ENCODE measurements at places on chromosomes 3 and 15.
A peak's percentile ranks its signal among the peaks of the same experiment; 100 is the strongest.

- peak; percentile 26 for DNase-seq
Measured at GRCh38 chr15:55254916-55255679, 34.5 kb downstream of the RAB27A start.

- no peak for DNase-seq
Measured at GRCh38 chr15:28921336-28921735, 35.6 kb downstream of the APBA2 start.

- DNase-seq, result no peak
Measured at GRCh38 chr15:84598993-84599392, 1.8 kb upstream of the ZSCAN2 start.

- no peak for DNase-seq
Measured at GRCh38 chr3:19901337-19901736, 32.7 kb downstream of the EFHB start.

DNA sequence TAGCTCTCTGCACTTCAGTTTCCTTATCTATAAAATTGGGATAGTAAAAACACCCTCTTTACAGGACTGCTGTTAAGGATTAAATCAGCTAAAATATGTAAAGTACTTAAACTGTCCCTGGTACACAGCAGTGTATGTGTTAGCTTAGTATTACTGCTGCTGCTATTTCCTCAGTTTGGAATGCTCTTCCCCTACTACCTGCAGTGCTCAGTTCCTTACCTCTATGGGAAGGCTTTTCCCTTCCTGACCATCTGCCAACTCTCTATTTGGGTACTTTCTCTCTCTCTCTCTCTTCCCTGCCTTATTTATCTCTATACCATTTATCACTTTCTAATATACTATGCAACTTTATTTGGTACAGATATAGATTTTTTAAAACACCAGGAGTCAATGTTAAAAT lies 26.5 kb downstream of the KPNA4 start:
- no peak for DNase-seq

DNA sequence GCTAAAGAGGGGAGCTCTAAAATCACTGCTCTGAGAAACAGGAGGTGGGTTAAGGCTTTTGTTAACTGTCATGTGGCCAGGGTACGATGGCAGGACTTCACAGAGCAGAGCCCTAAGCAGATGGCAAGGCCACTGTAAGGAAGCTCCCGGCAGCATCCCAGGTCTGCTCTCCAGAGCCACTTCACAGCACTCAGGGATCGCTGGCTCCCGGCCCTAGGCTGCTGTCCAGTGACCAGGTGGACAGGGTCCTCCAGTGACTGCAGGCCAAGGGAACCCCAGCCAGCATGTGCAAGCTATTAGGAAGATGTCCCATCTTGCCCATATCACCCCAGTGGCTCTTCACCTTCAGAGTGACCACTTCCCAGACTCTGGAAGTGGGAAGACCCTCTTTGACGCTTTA lies 10.4 kb downstream of the TMEM41A start:
- DNase-seq, result no peak

GRCh38 chr3:73073091-73073707 lies 11.7 kb downstream of the EBLN2 start:
- DNase-seq, result no peak

DNA sequence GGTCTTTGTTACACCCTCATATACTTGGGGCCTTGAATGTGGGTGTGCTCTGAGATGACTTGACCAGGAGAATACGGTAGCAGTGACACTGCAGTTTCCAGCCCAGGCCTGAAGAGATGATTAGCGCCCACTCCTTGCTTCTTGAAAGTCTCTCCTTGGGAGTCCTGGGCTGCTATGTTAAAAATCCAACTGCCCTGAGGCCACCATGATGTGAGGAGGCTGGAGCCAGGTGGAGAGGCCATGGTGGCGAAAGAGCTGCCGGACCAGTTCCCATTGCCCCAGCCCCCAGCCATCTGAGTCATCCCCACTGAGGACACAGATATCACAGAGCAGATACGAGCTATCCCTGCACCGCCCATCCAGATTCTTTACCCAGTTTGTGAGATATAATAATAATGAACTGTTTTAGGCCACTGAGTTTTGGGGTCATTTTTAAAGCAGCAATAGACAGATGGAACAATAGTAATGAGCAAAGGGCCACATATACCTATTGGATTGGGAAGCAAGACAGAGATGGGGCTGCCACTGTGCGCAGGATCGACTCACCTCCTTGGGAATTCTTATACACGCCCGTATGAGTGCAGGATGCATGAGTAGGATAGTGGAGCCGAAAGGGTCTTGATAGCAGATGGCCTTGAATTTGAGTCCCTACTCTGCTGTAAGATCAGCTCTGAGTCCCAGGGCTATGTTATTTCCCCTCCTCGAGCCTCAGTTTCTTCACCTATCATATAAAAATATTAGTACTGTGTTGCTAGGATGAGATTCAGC lies 12.1 kb upstream of the GATA2 start:
- no peak for DNase-seq

DNA sequence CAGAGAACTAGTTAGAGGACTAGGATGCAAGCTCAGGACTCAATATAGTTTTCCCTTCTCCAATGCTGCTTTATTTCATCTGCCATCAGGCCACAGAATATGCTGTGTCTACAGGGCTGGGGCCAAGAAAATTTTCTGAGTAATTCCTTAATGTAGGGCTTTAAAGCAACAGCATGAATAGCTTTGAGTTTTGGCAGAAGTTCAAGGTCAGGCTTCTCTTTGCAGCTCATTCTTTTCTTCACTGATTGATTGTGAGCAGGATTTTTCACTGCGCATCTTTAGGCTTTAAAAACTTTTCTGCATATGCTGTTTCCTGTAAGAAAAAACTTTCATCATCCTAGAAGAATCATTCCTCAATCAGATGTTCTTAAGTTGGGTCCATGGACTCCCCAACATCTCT lies 4.6 kb downstream of the TMEM108 start:
- DNase-seq, result no peak

- DNase-seq, result no peak
Measured at GRCh38 chr3:138675393-138675792, 66.8 kb downstream of the FAIM start.

- DNase-seq, result no peak
Measured at GRCh38 chr3:29283231-29284119, 2.6 kb downstream of the RBMS3 start.

DNA sequence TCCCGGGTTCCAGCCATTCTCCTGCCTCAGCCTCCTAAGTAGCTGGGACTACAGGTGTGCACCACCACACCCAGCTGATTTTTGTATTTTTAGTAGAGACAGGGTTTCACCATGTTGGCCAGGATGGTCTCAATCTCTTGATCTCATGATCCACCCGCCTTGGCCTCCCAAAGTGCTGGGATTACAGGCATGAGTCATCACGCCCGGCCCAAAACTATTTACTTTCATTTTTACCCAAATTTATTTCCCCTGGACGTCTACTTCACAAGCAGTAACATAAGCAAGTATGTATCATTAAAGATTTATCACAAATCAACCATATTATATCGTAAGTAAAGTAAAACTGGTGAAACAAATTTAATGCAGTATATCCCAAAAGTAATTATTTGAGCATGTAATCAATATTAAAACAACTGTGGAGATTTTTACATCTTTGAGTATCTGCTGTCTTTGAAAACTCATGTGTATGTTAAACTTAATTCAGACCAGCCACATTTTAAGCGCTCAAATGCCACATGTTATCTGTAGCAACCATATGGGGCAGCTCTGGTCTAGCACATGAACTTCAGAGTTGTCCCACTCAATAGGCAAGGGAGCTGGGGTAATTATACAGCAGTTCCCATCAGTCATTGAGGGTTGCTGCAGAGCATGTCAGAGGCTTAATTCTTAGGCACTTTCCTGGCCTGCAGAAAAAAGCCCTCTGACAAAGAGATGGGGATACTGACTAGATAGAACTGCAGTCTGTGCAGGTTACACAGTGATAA lies 185.7 kb upstream of the CTDSPL start:
- no peak for DNase-seq

DNA sequence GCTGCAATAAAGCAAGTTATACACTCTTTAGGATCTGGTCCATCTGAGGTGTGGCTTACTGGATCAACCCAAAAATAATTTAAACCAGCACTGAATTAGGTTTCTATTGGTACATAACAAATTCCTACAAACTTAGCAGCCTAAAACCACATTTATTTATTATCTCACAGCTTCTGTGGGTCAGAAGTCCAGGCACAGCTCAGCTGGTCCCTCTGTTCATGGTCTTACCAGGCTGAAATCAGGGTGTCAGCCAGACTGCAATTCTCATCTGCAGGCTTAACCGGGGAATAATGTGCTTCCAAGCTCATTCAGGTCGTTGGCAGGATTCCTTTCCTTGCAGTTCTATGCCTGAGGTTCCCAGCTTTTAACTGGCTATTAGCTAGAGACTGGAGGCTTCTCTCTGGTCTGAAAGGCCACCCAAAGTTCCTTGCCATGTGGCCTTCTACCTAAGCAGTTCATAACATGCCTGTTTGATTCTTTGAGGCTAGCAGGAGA lies 477.4 kb upstream of the WNT5A start:
- DNase-seq, result no peak

GRCh38 chr3:54197509-54197908 lies 75.2 kb downstream of the CACNA2D3 start:
- no peak for DNase-seq

GRCh38 chr3:174884776-174885568 lies 25.8 kb downstream of the NAALADL2 start:
- DNase-seq, result no peak

GRCh38 chr3:72397586-72397985 lies 450.7 kb downstream of the SHQ1 start:
- no peak for DNase-seq

DNA sequence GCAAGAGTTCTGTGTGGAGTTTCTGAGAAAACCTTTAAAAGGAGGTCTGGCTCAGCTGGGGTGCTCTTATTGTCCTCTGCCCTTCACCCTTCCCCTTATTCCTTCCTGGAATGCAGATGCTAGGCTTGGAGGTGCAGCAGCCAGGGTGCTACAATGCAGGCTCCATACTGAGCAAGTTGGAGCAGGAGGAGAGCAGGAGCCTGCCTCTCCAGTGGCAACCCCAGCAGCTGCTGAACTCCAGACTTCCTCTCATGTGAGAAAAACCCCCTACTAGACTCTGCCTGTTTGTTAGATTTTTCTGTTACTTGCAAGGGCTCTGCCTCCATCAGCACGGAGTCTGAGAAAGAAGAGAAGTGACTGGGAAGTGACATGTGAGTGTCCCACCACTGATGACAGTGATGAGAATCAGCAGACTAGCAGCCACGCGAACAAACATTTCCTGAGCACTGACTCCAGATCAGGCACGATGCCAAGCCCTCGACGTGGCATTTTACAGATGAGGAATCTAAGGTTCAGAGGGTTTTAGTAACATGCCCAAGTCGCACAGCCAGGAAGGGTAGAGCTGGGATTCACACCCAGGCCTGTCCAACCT lies 16.1 kb upstream of the RARRES1 start:
- DNase-seq, result no peak

- DNase-seq, result no peak
Measured at GRCh38 chr3:140122183-140122582, 187.2 kb downstream of the CLSTN2 start.

DNA sequence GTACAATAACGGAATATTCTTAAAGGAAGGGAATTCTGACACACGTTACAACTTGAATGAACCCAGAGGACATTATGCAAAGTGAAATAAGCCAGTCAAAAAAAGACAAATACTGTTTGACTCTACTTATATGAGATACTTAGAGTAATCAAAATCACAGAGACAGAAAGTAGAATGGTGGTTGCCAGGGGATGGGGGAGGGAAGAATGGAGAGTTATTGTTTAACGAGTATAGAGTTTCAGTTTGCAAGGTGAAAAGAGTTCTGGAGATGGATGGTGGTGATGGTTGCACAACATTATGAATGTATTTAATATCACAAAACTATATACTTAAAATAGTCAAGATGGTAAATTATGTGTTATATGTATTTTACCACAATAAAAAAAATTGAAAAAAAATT lies 112.9 kb upstream of the ARHGEF3 start:
- no peak for DNase-seq

GRCh38 chr3:10344147-10344943 lies 23.4 kb upstream of the SEC13 start:
- peak; percentile 48 for DNase-seq

GRCh38 chr15:70825841-70826240 lies 28.1 kb downstream of the LARP6 start:
- DNase-seq, result no peak

DNA sequence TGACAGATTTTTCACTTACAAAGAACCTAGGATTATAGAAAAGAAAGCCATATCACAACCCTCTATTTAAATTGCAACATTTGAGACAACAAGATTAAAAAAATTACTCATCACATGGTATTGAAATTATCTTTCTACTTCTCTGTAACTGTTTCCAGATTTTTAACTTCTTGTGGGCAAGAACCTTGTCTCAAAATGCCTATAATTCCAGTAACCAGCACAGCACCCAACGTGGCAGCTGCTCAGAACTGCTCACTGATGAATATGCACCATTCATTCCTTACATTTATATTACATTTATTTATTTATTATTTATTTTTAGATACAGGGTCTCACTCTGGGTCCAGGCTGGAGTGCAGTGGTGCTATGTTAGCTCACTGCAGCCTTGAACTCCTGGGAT lies 216.1 kb downstream of the THRB start:
- no peak for DNase-seq

DNA sequence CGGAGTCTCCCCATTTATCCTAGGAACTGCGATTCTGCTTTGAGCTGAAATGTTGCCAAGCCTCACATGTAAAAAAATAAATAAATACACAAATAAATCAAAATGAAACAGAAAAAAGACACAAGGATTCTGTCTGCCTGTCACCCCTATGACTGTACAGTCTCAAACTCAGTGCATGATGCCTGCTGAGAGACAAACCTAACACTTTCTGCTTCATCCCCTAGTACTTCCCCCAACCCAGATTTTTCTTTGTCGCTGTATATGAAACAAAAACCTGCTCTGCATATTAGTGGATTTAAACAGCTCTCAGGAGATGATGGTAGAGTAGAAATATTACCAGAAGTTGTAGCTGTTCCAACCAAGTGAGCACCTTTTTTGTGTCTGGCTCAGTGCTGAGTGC lies 530.7 kb upstream of the CFAP20DC start:
- no peak for DNase-seq

DNA sequence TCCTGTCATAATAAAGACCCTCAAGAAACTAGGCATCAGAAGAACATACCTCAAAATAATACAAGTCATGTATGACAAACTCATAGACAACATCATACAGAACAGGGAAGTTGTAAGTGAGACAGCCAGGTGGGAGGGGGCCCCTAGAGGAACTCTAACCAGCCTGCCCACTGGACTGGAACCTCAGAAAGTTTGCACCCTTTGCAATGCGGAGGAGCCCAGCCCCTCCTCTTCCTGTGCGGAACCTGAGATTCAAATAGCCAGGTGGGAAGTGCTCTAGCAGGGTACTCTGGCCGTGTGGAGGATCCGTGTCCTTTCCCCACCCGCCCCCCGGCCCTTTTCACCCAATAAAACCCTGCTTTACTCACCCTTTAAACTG lies 387.0 kb upstream of the CBLB start:
- peak; percentile 77 for DNase-seq

GRCh38 chr3:168165390-168166269 lies 69.9 kb upstream of the GOLIM4 start:
- DNase-seq, result peak; percentile 33

- no peak for DNase-seq
Measured at GRCh38 chr15:98738689-98739401, 90.5 kb downstream of the IGF1R start.
